ENCODE measurements at places on chromosomes 2 and 18.

DNA sequence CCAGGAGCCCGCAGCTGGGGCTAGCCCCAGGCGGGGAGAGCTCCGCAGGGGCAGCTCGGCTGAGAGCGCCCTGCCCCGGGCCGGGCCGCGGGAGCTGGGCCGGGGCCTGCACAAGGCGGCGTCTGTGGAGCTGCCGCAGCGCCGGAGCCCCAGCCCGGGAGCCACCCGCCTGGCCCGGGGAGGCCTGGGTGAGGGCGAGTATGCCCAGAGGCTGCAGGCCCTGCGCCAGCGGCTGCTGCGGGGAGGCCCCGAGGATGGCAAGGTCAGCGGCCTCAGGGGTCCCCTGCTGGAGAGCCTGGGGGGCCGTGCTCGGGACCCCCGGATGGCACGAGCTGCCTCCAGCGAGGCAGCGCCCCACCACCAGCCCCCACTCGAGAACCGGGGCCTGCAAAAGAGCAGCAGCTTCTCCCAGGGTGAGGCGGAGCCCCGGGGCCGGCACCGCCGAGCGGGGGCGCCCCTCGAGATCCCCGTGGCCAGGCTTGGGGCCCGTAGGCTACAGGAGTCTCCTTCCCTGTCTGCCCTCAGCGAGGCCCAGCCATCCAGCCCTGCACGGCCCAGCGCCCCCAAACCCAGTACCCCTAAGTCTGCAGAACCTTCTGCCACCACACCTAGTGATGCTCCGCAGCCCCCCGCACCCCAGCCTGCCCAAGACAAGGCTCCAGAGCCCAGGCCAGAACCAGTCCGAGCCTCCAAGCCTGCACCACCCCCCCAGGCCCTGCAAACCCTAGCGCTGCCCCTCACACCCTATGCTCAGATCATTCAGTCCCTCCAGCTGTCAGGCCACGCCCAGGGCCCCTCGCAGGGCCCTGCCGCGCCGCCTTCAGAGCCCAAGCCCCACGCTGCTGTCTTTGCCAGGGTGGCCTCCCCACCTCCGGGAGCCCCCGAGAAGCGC, 15.0 kb upstream of the GMPPA start:
- no peak for DNase-seq

DNA sequence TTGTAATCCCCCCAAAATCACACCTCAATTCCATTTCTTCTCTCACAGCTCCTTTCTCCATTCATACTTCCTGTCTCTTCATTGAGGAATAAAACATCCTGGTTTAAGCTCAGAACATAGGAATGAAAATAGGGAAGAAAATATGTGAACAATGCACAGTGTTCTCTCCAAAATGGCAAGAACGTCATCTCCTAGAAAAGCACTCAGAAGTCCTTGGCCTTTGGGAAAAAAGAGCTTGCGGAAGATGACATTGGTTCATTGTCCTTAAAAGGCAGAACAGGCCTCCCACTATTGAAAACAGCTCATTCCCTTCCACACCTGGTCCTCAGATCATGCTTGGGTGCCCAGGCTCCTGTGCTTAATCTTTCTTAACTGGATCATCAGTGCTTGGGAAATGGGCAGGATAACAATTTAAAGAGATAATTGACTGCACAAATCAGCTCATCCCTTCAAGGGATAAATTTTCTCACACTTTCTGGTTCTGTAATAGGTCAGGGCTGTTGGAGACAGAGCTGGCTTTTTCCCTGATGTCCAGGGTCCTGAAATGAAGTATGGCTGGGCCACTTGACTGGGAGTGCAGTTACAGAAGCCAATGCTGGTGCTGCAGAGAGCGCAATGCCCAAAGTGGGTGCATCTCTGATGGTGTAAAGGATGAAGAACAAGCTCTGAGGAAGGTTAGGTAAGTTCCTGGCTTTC, 69.2 kb downstream of the MARCHF4 start:
- DNase-seq = no peak

- no peak for DNase-seq
Measured at GRCh38 chr2:158573739-158574138, 117.0 kb downstream of the PKP4 start.

GRCh38 chr2:71609958-71610357, 156.6 kb downstream of the DYSF start:
- DNase-seq = peak; percentile 48

DNA sequence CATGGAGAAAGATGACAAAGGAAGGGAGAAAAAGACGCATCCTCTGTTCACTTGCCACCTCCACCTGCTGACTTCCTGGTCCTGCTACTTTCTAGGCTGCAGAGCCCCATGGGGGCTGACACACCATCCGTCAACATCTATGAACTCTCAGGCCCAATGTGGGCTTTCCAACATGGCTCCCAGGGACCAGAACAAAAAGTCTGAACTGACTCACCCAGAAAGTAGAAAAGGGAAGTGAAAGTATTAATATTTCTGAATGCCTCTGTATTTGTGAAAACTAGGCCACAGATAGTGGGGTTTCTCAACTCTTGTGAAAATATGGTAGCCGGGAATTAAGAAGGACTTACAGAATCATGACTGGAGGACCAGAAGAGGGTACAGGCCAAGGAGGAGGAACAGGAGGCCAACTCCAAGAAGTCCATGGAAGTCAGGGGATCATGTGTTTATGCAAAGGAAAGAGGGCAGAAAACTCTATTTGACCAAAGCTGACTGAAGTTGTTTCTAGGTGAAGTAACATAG, 123.1 kb upstream of the CAB39 start:
- DNase-seq = no peak

- no peak for DNase-seq
Measured at GRCh38 chr18:13137670-13138419, 80.7 kb upstream of the LDLRAD4 start.

DNA sequence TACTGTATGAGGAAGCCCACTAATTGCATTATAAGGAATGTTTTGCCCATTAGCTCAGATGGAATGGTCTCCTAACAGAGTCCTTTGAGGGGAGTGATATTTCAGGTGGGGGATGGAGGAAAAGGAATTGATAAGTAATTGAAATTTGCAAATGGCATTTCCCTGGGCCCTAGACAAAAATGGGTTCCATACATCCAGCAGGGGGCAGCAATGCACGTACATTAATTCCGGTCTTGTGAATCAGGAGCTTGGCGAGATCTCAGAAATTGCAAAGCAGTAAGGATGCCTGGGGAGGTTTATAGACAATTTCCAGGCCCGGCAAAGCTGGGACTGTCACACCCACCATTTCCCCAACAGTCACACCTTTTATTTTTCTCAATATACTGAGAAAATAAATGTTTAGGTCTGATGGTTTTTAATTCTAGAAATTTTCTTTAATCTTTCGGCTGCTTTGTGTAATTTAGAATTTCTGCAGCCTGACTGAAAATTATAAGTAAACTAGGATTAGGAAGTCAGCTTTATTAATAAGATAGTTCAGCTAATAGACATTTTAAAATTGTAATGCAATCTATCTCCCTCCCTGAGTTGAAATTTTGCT, 122.8 kb downstream of the LYPD1 start:
- peak; percentile 64 for DNase-seq

DNA sequence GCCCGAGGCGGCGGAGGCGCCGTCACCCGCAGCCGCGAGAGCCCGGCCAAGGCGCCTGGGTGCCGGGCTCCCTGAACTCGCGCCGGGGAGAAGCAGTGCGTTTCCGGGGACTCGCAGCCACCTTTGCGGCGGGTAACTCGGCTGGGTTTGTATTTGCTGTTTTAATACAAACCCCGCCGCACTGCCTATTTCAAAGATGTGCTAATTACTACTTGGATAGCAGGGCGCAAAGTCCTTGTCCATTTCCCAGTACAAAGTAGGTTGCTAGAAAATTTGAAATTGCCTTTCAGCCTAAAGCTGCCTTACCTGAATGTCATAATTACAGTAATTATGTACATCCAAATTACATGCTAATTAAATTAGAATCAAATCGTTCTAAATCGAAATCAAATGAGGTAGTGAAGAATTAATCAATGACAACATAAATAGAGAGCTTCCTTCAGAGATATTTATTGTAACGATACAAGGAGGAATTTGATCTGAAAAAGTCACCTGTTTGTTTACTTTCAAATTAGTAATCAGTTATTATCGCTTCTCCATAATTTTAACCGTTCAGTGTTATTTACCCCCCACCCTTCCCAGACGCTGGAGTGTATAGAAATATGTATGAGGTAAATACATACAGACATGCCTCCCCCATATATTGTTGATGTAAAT, 8.1 kb downstream of the SP9 start:
- no peak for DNase-seq

DNA sequence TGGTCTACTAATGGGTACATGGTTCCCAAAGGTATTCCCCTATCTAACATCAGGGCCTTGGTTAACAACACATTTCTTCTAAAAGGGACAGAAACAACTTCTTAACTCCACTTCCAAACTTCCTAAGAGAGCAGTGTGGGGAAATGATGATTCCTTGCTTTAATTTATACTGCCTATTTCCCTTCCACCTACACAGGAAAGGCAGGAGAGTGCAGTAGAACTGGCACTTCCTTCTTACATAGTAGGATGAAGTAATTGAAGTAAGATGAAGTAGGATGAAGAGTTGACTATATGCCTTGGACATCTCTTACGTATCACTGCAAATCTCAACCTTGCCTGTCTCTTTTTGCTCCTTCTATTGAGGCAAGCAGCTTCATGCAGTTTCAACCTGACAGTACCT, 54.7 kb downstream of the CD28 start:
- no peak for DNase-seq

DNA sequence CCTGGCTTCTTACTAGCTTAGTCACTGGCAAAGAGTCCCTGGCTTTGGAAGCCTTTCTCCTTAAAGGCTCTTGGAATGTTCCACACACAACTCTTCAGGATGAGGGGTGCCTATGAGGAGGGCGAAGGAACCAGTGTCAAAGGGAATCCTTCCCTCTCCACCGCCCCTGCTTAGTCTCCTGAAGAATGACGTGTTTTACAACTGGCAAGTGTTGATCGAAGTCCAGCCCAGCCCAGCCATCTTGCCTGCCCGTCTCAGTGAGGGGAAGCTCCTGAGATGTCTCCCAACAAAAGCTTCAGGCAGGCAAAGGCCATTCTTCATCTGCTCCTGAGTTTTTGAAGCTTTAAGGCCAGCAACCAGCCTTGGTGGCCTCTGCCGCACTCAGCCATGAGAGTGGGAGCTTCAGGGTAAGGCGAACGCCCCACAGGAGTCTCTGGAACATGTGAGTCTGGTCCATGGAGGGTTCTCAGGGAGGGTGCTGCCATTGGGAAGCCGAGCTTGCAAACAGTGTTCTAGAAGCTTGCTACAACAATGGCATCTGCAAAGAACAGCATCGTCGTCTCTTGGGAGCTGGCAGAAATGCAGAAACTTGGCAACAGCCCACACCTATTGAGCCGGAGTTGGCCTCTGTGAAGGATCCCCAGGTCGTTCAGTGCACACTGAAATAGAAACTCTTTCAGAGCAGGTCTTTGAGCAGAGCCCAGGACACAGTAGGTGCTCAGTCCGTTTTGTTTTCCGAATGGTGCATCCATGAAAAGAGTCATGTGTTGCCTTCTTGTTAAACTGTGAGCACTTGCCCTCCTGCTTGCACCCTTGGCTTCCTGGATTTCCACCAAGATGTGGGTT, 220.7 kb downstream of the SEPTIN10 start:
- no peak for DNase-seq

GRCh38 chr2:233764264-233764663, 4.2 kb downstream of the UGT1A1 start:
- DNase-seq = peak; percentile 96

DNA sequence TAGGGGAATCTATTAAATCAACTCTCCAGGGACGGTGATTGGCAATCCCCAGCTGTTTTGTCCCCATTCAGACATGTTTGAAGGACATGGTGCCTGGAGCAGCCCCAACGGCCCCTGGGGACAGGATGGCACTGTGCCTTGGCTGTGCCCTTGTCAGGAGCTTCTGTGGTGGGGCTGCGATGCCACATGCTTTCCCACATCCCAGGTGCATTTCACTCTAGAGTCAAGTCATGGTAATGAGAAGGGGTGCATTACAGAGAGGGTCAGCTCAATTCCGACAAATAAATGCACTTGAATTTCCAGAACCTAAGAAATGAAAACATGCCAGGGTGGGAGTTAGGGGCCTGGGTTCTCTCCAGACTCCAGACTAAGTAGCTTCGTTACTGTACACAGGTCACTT, 289.4 kb upstream of the PXDN start:
- no peak for DNase-seq

GRCh38 chr18:77071061-77071460, 61.5 kb downstream of the MBP start:
- no peak for DNase-seq
